ENCODE measurements at places on chromosomes 1 and 21. TPM values are rescaled to one million over a fixed set of nuclear protein-coding genes. Genes with fewer than 3 reads are reported as not detected.
A peak's percentile ranks its signal among the peaks of the same experiment; 100 is the strongest.

GRCh38 chr1:232454227-232454886, 175.6 kb downstream of the SIPA1L2 start:
- no peak for DNase-seq

TNFRSF18 gene
- total RNA-seq, result not detected

DNA sequence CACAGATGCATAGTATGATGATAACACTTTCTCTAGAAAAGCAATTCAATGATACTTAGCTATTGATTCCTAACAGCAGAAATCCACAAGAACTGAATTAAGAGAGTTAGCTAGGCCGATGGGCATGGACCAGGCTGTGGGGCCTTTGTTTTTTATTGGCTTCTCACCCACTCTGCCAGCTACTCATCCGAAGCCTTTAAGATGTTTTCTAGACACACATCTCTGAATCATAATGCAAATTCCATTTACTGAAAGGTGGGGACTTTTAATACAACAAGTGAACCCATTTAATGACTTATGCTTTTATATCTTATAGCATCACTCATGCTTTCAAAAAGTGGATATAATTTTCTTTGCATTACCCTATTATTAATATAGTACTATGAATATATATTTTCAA, 170.2 kb downstream of the RUNX1 start:
- no peak for DNase-seq

- no peak for DNase-seq
Observed at GRCh38 chr1:42762269-42762668, 4.6 kb downstream of the P3H1 start.

GRCh38 chr1:68206848-68207689, 25.3 kb downstream of the WLS start:
- DNase-seq, result no peak

DNA sequence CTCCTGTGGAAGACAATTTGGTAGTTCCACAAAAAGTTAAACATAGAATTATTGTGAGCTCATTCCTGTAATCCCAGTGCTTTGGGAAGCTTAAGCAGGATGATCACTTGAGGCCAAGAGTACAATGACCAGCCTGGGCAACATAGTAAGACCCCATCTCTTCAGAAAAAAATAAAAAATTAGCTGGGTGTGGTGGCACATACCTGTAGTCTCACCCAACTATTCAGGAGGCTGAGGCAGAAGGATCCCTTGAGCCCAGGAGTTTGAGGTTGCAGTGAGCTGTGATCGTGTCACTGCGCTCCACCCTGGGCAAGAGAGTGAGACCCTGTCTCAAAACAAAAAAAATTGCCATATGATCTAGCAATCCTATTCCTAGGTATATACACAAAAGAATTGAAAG, 4.1 kb upstream of the CHML start:
- DNase-seq, result no peak

CD1B gene
- not detected for total RNA-seq

- DNase-seq, result peak; percentile 60
Observed at GRCh38 chr1:204446413-204447111, 34.9 kb upstream of the PPP1R15B start.

CD48 gene
- total RNA-seq, result 1.5 TPM

- DNase-seq, result no peak
Observed at GRCh38 chr1:184170719-184171118, 119.2 kb downstream of the TSEN15 start.

- DNase-seq, result no peak
Observed at GRCh38 chr1:178540646-178541045, 27.7 kb downstream of the TEX35 start.

DNA sequence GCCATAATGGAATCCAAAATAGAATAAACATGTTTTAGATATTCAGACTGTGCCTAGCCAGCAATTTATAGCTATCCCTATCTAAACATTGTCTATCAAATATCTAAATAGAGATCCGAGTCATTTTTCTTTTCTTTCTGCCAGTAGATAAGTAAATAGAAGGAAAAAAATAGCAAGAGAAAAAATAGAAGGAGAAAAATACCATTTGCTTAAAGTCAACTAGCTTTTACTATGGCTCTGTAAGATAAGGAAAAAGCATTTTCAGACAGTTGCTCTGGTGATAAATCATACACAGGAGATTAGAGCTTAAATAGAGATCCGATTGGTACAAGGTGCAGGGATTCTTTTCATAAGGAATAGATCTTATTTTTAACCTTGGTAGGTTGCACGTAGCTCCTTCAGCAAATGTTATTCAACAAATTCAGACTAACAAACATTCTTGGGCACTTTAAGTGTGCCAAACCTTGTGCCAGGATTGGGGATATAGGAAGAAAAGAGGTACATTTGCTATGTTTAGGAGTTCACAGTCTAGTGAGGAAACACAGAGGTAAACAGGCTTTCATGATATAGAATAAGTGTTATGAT, 70.1 kb upstream of the CCDC190 start:
- no peak for DNase-seq

DNA sequence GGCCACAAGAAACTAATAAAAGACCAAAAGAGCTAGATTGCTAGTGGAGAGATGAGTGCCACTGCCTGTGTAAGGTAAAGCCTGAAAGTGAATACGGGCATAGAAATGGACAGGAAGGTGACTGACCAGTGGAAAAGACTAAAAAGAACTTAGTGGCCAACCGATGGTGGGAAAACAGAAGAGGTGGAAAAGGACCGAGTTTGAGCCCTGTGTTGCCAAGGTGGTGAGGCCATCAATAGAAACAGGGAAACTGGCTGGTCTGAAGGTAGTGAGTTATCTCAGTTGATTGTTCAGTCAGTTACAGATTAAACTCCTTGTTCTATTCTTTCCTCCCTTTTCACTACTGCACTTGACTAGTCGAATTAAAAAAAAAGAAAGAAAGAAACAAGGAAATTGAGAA, 2.5 kb downstream of the WDR77 start:
- no peak for DNase-seq

GRCh38 chr21:26267389-26267788, 96.8 kb upstream of the APP start:
- DNase-seq, result no peak

GRCh38 chr21:26719750-26720149, 125.5 kb downstream of the ADAMTS1 start:
- DNase-seq, result no peak

- no peak for DNase-seq
Observed at GRCh38 chr1:46218443-46218842, 15.3 kb downstream of the LURAP1 start.

RPRD2 gene
- total RNA-seq, result 17.1 TPM

DNA sequence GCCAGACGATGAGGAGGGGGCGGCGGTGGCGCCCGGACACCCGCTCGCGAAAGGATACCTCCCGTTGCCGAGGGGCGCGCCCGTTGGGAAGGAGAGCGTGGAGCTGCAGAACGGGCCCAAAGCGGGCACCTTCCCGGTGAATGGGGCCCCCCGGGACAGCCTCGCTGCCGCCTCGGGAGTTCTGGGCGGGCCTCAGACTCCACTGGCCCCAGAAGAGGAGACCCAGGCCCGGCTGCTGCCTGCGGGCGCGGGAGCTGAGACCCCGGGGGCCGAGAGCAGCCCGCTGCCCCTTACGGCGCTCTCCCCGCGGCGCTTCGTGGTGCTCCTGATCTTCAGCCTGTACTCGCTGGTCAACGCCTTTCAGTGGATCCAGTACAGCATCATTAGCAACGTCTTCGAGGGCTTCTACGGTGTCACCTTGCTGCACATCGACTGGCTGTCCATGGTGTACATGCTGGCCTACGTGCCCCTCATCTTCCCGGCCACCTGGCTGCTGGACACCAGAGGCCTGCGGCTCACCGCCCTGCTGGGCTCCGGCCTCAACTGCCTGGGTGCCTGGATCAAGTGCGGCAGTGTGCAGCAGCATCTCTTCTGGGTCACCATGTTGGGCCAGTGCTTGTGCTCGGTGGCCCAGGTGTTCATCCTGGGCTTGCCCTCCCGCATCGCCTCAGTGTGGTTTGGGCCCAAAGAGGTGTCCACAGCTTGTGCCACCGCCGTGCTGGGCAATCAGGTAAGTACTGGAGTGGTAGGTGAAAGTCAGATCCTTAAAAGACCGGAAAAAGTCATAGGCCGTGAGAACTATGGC, 588 bp downstream of the FLVCR1 start:
- DNase-seq, result no peak

- DNase-seq, result no peak
Observed at GRCh38 chr1:209160230-209160629, 423.3 kb upstream of the CAMK1G start.

- DNase-seq, result no peak
Observed at GRCh38 chr1:119353836-119354235, 14.7 kb upstream of the HAO2 start.

DNA sequence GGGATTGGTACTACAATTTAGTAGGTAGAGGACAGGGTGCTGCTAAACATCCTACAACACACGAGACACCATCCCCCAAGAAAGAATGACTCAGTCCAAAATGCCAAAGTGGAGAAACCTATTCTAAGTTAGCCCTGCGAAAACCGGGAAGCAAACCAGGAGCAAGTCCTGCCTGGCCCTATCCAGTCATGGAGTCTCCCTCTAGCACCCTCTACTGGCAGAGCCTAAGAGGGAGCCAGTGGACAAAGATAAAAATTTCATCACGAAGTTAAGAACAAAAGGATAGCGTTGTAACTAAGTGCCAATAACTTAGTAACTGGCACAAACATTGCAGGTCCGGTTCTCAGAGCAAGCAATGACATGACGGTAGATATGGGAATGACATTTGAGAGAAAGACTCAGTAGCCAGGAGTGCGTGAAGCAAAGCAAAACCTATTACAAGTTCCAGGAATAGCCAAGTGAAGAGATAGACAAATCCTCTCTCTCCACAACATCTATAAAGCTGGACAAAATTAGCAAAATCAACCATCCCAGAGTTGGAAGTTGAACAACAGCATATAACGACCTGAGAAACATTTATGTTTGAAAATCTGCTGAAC, 383.5 kb downstream of the OMA1 start:
- DNase-seq, result peak; percentile 26

DNA sequence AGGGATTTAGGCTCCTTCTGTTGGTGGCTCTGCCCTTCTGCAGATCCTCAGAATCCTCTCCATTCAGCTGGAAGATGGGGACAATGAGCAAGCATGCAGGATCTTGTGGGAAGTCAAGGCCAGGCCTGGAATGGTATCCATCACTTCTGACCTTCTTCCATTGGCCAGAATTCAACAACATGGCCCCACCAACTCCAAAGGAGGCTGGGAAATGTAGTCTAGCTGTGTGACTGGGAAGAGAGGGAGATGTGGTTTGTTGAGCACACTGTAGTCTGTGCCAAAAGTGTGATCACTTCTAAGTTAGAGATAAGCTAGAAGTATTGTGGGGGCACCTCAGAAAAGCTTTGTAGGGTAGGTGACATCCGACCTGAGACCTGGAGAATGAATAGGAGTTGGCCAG, 60.4 kb upstream of the WNT4 start:
- no peak for DNase-seq

GRCh38 chr21:25888711-25889110, 153.9 kb downstream of the GABPA start:
- no peak for DNase-seq

- DNase-seq, result no peak
Observed at GRCh38 chr1:67795179-67795912, 37.9 kb downstream of the GNG12 start.

GRCh38 chr1:20281801-20282200, 8.9 kb upstream of the VWA5B1 start:
- no peak for DNase-seq

GRCh38 chr1:32992489-32993323, 28.1 kb upstream of the RNF19B start:
- DNase-seq, result peak; percentile 37

GRCh38 chr1:116159177-116159576, 48.0 kb downstream of the MAB21L3 start:
- no peak for DNase-seq

CA6 gene
- not detected for total RNA-seq

Data from uterus (tissue), 4 donors.